HCEC 1CT (cell line): ENCODE measurements at places on chromosomes 3 and 15.

DNA sequence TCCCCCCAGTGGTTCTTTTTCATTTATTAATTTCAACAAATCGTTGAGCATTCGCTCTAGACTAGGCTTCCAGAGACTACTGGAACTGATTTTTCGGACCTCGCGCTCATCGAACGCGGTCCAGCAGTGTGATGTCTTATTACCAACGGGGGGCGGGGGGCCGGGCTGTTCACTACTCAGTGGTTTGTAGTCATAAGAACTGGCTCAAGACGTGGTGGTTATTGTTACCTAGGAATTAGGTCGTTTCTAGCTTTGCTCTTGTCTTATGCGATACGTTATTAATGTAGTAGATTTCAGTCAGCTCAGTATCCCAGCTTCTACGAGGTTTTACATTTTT lies 858 bp downstream of the RBM5 start:
- DNase-seq, result peak; percentile 18

GRCh38 chr15:70227147-70227546 lies 129.4 kb upstream of the TLE3 start:
- DNase-seq, result no peak

DNA sequence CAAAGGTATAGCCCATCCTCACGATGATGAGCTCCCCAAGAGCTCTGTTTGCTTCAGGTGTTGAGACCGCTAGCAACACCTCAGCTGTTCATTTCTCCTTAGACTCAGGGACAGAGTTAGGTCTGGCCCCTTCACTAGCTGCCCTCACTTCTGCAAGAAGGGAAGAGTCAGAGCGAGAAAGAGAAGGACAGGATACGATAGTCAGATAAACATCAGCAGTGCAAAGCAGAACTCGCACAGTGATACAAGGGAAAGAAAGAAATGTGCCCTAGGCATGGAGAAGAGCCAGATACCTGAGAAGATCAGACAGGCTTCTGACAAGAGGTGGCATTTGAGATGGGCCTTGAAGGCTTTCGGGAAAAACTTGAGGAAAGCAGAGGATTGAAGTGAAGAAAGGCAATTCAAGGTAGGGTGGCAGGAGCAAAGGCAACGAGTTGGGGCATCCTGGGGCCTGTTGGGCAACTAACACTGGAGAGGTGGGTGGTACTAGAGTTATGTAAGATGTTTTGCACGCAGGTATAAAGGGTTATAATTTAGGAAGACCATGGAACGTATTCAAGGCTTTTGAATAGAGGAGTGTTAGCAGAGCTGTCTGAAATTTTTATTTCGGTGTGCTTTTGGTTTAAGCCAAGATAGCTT lies 106.0 kb downstream of the PGPEP1L start:
- DNase-seq, result no peak

DNA sequence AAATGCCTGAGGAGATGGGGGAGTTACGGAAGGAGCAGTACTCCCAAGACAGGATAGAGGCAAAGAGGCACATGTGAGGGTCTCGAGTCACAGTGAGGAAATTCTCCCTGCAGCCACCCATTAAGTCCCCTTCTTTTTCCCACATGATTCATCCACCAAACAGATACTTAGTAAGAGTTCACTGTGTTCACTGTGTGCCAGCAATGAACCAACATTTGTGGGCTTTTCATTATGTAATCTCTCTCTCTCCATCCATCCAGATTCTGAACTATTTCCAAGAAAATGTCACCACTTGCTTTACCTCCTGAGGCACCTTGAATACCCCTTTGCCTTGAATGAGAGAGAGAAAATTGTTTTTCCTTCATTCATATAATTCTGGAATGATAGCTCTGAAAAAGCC lies 24.6 kb upstream of the LRRFIP2 start:
- peak; percentile 42 for DNase-seq

GRCh38 chr15:91444656-91445055 lies 344.6 kb downstream of the SV2B start:
- no peak for DNase-seq

- peak; percentile 13 for DNase-seq
Measured at GRCh38 chr15:25894371-25894902, 31.3 kb upstream of the ATP10A start.

DNA sequence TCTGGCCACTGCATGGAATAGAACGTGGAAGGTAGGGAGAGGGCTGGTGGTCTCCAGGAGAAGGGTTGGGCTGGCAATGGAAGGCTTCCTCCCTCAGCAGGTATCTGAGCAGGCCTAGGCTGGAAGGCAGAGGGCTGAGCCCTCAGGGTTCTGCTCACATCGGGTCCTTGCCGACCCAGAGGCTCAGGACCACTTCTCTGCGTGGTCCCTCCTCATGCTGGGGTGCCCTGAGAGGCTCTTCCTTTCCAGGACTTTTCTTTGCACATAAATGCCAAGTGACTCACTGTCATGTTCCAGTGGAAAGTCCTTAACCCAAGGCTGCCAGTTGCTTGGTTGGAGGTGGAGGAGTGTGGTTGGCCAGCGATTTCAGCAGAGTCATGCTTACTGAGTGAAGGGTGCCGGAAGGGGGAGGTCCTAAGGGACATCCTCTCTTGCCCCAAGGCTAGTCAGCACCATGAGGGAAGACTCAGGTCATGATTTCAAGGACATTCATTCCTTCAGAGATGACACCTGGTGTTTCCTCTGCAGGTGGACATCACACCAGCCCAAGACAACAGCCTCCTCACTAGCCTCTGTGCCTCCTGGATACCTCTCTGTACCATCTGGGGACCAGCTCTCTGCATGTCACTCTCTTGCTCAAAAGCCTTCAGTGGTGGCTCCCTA lies 8.2 kb downstream of the SLC6A6 start:
- peak; percentile 77 for DNase-seq

DNA sequence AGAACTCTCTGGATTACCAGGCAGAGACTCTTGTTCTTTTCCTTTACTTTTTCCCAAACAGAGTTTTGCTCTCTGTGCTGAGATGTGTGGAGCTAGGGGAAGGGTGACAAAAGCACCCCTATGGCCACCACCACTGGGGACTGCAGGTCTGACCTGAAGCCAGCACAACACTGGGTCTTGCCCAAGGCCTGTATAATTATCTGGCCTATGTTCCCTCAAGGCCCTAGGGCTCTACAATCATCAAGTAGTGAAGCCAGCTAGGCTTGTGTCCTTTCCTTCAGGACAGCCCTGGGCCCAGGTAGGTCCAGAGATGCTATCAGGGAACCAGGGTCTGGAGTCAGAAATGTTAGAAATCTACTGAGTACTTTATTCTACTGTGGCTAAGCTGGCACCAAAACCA lies 28.4 kb downstream of the MYO1E start:
- DNase-seq, result no peak

DNA sequence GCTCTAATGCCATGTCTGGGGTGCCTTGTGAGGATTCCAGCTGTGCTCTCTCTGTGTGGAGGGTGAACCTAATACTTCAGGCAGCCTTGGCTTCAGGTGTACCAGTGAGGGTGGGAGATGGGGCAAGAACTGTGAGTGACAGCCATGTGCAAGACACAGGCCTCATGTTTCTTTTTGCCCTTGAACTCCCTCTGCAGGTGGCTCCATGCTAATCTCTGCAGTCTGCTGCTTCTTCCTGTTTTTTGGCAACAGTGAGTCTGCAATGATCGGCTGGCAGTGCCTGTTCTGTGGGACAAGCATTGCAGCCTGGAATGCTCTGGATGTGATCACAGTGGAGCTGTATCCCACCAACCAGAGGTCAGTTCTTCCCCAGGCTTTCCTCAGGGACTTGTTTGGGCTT lies 189.3 kb downstream of the SV2B start:
- DNase-seq, result no peak

DNA sequence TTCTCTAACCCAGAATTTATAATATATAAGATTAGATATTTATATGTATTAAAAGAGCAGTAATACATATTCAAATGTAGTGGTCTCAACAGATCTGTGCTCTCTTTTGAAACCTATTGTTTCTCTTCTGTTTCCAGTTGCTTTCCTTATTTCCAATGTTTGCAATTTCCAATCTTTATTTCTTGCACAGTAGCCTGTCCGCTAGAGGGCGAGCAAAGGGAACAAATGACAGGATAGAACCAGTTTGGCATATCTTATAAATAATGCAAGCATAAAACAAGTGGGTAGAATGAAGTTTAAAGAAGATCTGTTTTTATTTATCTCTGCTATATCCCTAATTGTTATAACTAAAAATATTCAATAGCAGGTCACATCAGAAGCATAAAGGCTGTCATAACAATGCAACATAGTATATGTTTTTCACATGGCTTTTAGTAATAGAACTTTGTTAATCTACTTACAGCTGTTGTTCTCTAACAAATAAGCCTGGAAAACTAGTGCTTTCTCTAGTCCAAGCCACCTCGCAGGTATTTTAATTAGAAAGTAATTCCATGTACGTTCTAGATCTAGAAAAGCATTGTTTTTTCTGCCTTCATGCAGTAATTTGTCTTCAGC lies 15.1 kb upstream of the TCAIM start:
- peak; percentile 48 for DNase-seq

DNA sequence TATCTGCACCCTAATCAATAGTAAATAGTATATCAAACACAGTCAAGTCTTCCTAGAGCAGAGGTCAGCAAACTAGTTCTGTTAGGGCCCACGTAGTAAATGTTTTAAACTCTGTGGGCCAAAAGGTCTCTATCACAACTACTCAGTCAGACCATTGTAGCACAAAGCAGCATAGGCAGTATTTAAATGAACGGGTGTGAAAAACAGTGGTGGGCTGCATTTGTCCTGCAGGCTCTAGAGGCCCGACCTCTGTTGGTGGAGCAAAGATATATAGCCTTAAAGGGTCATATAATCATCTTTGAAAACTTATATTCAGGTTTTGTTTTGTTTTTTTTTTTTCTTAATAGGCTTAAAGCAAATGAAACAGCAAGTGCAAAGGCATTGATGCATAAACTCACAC lies 326.4 kb upstream of the TRIM42 start:
- no peak for DNase-seq

DNA sequence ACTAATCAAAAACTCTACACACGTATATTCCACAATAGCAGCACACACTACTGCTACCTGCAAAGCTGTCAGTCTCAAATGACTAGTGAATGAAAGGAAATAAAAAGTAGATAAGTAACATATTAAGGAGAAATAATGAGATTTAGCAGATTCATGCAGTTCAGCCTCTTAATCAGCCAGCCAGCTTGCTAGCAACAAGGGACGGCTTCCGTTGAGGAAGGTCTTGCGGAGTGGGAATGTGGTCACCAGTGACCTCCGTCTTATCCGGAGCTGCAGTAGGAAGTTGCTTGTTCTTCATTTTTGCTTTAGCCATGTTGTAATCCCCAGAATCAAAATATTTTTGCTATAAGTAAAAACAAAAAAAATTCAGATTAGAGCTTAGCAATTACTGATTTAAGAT lies 17.1 kb downstream of the ARPP19 start:
- DNase-seq, result no peak

DNA sequence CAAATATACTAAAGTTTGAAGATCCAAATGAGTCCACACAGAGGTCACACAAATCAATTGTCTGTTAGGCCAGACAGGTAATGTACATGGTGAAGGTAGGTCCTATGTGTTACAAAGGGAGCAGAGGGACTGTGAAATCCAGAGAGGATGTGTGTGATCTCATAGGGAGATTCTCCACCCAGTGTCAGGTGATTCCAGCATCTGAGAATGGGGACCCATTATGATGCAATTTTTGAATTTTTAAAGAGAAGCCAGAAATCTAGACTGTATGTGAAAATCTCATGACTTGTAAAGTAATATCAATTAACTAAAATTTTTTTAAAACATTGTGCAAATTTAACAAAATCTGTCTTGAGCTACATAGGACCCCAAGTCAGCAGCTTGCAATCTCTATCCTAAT lies 58.3 kb upstream of the NEDD4 start:
- DNase-seq, result no peak

DNA sequence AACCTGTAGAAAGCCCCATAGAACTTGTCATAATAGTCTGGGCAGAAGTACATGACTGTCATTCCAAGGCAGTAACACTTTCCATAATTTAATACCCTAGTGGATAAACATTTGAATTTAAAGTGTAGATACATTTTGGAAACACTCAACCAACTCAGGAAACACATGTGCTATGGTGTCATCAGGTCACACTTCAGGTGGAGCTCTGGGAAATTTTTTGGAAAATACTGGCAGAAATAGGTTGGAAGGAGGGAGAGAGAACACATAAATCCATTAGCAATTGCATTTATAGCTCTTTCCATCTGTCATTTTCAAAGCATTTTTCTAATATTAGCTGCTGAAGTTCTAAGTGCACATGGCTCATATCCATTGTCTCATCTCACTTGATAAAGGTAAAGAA lies 135.7 kb downstream of the MEIS2 start:
- DNase-seq, result no peak

DNA sequence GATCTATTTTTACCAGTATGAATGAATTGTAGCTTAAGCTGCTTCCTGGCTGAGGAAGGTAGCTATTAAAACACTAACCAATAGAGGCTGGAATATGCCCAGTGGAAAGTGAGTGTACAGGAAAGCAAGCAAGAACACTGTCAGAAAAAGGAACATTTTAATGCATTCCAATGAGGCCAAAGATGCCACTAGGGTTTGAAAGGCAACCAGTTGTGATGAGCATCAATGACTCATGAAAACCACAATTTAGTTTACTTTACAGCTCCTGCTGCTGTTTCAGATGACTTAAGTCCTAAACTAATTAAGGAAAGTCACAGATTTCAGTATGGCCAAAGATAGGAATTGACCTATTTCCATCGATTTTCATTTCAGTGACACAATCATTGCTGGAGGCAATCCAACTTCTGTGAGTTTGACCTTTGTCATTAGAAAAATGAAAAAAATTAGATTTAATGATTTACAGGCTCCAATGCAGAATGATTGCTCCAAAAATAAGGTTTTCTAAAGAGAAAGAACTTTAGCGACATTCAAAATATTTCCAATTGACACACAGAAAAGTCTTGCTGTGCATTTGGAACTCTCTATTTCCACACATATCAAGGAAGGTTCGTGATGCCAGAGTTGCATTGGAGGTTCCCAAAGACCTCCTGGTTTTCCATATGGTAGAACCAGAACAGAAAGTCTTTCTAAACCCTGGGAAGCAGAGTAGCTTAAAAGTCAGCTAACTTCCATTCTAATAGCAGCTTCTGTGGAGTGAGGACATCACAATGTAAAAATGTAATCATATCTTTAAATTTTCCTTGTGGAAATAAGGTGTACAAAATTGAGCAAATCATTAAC lies 103.0 kb downstream of the SUCNR1 start:
- peak; percentile 99 for DNase-seq

DNA sequence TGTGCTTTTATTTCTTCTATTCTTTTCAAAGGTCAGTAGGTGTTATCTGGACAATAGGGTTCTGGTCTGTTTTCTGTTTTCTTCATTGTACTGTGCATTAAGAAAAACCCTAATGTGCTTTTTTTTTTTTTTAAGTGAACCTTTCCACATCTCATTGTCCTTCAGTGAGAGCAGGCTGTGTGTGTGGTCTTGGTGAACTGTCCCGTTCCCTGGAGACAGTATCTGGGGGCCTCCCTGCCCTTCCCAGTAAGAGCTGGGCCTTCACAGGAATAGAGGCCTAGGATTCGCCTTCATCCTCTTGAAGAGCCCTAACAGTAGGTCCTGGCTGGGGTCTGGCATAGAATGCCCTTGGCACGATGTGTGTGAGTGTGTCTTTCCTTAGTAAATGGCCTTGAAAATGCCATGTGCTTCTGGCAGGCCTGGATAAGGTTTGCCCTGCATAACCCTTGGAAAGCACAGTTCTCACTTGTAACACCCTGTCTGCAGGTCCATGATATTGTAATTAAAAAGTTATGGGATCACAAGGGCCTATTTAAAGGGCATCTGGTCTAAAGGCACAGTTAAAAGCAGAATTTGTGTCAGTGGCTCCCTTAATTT lies 81.2 kb downstream of the IGF1R start:
- DNase-seq, result no peak

- DNase-seq, result no peak
Measured at GRCh38 chr3:16331319-16331883, 66.4 kb downstream of the OXNAD1 start.
